ENCODE measurements at places on chromosomes 16 and 17. TPM values are rescaled to one million over a fixed set of nuclear protein-coding genes. Genes with fewer than 3 reads are reported as not detected.
A peak's percentile ranks its signal among the peaks of the same experiment; 100 is the strongest.

Gene TRAP1
- 144 TPM for total RNA-seq

Gene NOG
- 2.3 TPM for total RNA-seq

Gene MYH2
- total RNA-seq = 0.86 TPM

Gene HERPUD1
- 43.9 TPM for total RNA-seq

Gene ZG16B
- total RNA-seq = not detected

Gene RPH3AL
- 14.0 TPM for total RNA-seq

Gene MYLK3
- 1.8 TPM for total RNA-seq

Gene GNG13
- not detected for total RNA-seq

Gene EXOC7
- 180 TPM for total RNA-seq

DNA sequence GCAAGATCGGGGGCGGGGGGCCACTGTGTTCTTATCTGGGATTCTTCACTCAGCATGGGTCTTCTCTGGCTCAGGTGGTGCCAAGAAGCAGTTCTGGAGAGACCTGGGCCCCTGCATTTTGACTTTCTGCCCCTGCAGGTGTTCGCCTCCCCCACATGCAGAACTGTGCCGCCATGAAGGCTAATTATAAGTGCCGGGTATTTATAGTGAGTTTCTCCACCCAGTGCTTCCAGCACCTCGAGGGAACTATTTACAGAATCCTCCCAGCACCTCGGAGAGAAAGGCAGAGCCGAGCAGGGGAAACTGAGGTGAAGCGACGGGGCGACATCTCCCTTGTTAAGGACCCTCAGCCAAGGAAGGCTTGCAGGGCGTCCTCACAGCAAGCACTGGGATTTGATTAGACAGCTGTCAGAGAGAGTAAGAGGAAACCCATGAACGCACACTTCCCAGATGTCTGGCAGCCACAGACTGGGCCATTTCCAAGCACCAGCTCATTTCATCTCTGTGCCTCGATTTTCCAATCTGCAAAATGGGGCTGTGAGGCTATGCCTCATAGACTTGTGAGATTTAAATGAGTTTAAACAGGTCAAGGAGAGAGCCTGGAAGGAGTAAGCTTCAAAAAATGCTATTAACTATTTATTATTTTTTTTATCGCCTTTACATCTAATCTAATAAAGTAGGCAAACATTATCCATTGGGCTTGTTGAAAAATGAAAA, 36.4 kb upstream of the GRIN2A start:
- peak; percentile 64 for DNase-seq

- DNase-seq = no peak
Observed at GRCh38 chr17:28492352-28493310, 13.5 kb upstream of the FOXN1 start.

- DNase-seq = no peak
Observed at GRCh38 chr17:5630434-5630833, 46.1 kb upstream of the NLRP1 start.

GRCh38 chr17:82365606-82366295, 5.8 kb upstream of the UTS2R start:
- no peak for DNase-seq

- DNase-seq = no peak
Observed at GRCh38 chr16:53632526-53632925, 71.1 kb downstream of the RPGRIP1L start.

GRCh38 chr16:19916064-19916463, 31.4 kb upstream of the GPRC5B start:
- no peak for DNase-seq

GRCh38 chr17:3735515-3735914, 11.8 kb downstream of the HASPIN start:
- DNase-seq = no peak

- DNase-seq = peak; percentile 74
Observed at GRCh38 chr17:58527949-58528348, 13.5 kb upstream of the MTMR4 start.

DNA sequence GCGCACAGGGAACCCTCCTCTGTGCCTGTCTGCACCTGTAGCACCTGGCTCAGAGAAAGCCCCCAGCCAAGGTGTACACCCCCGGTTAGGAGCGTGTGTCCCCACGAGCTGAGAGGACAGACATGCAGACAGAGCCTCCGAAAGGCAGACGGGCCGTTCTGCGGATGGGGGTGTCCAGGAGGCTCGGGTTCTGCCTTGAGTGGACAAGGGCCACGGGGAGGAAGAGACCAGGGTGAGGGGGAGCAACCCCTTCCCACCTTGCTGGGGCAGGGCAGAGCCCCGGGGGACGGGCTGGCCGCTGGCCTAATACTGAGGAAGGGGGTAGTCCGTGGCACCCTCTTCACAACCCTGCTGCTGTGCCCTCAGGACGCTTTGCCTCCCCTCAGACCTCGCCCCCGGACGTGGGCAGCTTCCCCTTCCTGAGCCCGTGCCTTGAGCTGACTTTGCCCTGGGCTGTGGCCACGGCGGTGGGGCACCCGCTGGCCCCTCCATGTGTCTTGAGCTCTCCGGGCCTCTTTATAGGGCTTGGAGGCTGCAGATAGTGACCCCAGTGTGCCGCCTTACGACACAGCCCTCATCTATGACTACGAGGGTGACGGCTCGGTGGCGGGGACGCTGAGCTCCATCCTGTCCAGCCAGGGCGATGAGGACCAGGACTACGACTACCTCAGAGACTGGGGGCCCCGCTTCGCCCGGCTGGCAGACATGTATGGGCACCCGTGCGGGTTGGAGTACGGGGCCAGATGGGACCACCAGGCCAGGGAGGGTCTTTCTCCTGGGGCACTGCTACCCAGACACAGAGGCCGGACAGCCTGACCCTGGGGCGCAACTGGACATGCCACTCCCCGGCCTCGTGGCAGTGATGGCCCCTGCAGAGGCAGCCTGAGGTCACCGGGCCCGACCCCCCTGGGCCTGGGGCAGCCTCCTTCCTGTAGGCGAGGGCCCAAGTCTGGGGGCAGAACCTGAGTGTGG, 5.7 kb downstream of the SLC22A31 start:
- DNase-seq = peak; percentile 45

GRCh38 chr16:83164816-83165215, 538.0 kb downstream of the CDH13 start:
- DNase-seq = no peak

DNA sequence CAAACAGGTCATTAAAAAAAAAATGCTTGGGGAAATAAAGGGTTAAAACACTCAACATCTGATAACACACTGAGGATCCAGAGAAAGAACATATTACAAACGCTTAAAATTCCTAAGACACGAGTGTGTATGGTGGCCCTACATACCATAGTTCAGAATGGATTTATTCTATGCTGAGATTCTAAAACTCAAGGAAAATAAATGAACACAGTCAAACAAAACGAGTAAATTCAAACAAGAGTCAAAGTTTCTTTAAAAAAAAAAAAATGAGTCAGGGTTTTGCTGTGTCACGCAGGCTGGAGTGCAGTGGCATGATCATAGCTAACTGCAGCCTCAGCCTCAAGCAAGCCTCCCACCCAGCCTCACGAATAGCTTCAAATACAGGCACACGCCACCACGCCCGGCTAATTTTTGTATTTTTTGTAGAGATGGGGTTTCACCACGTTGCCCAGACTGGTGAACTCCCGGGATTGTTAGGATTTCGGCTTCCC, 17.4 kb downstream of the CRK start:
- no peak for DNase-seq

DNA sequence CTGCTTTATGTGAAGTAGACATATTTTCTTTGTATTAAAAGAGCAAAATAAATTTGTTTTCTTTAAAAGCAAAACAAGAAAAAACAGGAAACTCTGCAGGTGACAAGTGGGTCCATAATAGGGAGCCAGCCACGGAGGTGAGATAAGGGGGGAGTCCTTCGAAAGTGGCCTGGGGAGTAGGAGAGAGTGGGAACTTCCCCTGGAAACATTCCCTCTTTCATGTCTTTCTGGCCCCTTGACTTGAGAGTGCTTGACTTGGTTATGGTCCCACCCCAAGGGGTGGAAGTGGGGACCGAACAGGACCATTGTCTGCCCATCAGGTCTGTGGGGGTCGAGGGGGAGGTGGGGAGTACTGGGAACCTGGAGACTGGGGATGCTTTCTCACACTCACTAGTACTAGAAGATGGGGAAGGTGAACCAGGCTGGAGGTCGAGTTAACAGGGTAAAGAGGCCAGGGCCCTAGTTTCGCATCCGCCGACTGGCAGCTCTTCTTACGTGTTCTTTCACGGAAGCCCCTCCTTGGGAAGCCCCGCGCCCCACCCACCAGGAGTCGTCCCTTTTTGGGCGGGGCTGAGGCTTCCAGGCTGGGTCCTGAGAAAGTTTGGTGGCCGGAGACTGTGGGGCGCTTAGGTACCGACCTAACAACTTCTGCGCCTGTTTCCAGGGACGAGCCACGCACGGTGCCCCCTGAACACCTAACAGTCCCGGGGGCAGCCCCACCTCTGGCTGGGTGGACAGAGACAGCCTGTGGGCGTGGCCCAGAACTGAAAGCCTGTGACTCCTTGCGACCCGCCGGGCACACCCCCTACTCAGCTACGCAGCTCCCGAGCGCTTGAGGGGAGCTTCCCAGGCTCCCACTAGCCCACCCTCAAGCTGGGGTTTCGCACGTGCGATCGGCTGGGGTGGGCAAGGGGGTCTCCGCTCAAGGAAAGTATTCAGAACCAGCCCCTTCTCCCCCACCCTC, 790 bp downstream of the TRADD start:
- peak; percentile 83 for DNase-seq

DNA sequence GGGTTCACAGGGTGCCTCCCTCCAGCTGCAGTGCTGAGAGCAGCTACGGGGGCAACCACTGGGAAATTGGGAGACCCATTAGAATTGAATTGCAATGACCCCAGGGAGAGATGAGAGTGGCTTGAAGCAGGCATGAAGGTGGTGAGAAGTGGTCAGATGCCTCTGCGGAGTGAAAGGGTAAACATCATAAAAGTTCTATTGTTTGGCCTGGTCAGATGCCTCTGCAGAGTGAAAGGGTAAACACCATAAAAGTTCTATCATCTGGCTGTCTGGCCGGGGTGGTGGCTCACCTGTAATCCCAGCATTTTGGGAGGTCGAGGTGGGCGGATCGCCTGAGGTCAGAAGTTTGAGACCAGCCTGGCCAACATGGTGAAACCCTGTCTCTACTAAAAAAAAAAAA, 53.5 kb downstream of the TNFRSF13B start:
- no peak for DNase-seq

All from endodermal cell (in vitro differentiated cells).